C1 segment of cervical spinal cord (tissue), 14 donors: ENCODE measurements at places on chromosomes 5 and 9.
A peak's percentile ranks its signal among the peaks of the same experiment; 100 is the strongest.

- no peak for DNase-seq
Observed at GRCh38 chr9:126488881-126489404, 124.8 kb upstream of the LMX1B start.

- DNase-seq: no peak
Observed at GRCh38 chr5:82808960-82809359, 268.2 kb downstream of the TMEM167A start.

- DNase-seq: peak; percentile 56
Observed at GRCh38 chr5:134524826-134525682, at the start of gene JADE2. Gene JADE2 (plus strand): TSS chr5:134525670. CDS start chr5:134535858, 10,188 bp downstream.

- DNase-seq: no peak
Observed at GRCh38 chr5:72598401-72599064, 91.3 kb upstream of the ZNF366 start.
